Esophagus squamous epithelium (tissue), 5 donors: ENCODE measurements at places on chromosomes 12 and 14.

- DNase-seq = no peak
These were observed 1.4 kb downstream of the C14orf180 start for GRCh38 chr14:104580961-104581360.

GRCh38 chr12:20211541-20211940 lies 156.8 kb upstream of the PDE3A start:
- DNase-seq = no peak

DNA sequence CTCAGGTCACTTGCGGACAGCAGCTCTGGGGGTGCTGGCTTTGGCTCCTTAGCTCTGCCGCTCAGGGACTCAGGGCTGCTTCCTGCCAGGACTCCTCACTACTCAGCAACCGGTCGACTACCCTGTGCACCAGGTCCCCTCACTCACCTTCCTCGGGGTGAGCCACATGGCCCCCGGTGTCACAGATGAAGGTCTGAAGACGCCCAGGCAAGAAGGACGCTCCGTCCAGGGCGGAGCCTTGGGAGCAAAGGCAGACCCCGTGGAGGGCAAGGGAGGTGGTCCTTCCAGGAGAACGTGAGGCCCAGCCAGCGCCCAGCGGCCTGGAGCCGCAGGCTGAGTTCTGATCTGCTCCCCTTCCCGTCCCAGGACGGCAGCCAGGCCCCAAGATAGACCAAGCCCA lies 32.0 kb downstream of the SLC6A12 start:
- DNase-seq = no peak

DNA sequence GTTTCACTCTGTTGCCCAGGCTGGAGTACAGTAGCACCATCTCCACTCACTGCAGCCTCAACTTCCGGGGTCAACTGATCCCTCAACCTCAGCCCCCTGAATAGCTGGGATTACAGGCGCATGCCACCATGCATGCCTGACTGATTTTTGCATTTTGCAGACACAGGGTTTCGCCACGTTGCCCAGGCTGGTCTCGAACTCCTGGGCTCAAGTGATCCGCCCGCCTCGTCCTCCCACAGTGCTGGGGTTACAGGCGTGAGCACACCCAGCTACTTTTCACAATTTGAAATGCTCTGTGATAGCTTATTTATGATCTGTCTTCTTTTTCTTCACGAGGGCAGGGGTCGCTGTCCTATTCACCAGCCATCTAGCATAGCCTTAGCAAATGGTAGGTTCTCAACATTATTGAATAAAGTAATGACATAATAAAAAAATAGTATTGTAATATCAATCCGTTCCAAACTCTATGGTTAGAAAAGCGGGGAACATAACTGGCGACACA lies 477 bp upstream of the DDX47 start:
- no peak for DNase-seq

DNA sequence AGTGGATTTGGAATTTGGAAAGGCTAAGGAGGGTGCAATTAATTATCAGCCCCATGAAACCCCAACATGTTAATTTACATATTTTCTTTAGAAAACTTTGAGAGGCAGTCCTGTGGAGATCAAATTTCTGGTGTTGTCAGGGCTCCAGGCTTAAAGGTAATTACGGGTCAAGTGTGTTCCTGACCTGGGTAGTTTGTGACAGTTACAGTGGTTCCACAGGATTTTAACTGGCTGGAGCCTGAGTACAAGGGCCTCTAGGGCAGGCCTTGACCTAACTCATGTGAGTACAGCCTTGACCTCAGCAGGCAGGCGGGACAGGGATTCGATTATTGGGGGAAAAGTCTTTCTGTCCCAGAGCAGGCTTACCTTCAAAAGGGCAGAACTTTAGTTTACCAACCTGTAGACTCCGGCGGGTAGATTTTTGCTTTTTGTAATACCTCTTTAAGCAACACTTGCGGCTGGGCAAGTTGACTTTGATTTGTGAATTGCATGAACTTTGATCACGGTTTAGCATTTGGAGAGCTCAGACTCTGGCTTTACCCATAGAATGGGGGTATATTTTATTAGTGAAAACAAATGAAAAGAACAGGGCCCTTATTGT lies 8.4 kb upstream of the PPTC7 start:
- DNase-seq = no peak

DNA sequence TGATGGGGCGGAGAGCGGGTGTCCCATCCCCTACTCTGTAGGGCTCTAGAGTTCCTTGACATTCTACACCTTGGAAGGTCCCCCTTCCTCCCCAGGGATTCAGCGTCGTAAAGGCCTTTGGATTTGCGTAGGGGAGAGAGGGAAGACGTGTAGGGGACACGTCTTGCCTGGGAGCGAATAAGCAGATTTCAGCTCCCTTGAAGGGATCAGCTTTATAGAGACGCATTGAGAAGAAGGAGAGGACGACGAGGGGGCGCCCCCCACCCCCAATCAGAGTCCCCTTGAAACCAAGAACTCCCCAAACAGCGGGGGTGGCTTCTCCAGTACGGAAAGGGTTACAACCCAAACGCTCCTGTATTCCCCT lies 324 bp downstream of the CALCOCO1 start:
- DNase-seq = no peak

- DNase-seq = no peak
These were observed 81.5 kb downstream of the AEBP2 start for GRCh38 chr12:19520646-19521415.

DNA sequence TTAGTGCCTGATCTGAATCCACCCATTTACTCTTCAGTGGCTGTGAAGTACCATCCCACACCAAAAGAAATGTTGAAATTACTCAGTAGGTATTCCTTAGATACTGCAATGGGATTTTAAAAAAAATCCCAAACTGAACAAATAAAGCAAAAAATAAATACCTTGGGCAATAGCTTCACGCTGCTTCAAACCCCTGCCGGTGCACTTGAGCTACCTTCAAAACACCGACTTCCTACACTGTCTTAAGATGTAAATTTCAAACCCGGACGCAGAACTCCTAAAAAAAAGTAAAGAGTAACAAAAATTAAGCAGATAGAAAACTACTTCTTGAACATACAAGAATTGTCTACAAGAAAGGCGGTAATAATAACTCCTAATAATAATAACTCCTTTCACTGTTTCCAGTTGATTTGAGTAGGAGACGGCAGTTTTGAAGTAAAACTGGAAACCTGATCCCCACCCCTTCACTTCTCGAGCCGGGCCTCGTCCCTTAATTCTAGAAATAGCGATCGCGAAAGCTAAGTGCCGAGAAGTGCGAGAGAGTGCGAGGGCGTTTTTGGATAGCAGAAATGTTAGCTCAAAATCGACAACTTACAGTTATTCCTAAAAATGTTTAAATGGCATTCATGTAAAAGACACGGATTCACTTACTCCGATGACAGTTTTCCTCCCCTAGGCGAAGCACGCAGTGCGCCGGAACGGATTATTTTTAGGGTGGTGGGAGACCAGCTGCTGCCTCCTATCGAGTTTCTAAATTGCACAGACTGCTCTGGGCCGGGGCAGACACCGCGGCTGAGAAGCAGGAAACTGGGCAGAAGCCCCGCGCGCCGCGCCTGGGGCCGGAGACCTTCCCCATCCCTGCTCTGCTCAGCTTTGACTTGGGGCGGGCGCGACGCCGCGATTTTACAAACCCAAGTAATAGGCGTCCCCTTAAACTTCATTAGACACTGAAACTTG lies at the start of gene ABCC9:
Gene ABCC9, minus strand, starts transcription at position 878 of the 957 bp plus-strand sequence. CDS start 4,752 bp downstream, outside the sequence.
- DNase-seq = no peak

- DNase-seq = no peak
These were observed 6.0 kb downstream of the GPR132 start for GRCh38 chr14:105059035-105059924.

GRCh38 chr14:72801381-72801812 lies 92.5 kb downstream of the DPF3 start:
- no peak for DNase-seq

GRCh38 chr12:53338916-53339315 lies 2.8 kb upstream of the SP7 start:
- no peak for DNase-seq

DNA sequence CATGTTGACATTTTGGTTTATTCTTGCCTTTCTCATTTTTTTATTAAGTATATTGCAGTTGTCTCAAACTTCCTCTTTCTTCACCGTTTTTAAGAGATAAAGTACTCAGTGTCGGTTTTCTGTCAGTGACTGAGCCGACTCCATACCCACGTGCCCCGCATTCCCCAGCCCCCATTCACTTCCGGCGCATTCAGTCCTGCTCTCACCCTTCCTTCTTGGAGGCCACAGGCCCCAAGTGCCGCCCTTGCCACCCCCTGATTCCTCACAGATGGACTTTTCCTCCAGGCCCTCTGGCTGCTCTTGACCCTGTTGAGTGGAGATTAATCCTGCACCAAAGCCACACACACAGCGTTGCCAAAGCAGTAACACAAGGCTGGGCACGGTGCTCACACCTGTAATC lies 19.1 kb upstream of the DNAH10 start:
- DNase-seq = no peak

DNA sequence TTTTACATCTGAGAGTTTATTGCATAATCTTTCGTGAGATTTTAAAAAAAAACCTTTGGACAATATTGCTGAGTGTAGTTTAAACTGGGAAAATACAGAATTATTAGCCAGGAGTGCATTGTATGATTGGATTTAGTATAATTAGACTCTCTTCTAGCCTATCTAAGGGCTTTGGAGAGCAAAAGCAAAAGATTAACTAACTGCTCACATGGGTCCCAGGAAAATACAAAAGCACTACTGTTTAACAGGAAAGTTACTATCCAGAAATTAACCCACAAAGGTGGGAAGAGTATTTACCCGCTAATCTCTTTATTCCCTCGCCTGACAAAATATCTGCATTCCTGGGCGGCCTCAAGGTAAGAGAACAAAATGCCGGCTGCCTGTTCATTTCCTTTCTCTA lies 309.5 kb downstream of the ATXN7L3B start:
- DNase-seq = no peak

- no peak for DNase-seq
These were observed 4.5 kb downstream of the E2F7 start for GRCh38 chr12:77060883-77061240.

DNA sequence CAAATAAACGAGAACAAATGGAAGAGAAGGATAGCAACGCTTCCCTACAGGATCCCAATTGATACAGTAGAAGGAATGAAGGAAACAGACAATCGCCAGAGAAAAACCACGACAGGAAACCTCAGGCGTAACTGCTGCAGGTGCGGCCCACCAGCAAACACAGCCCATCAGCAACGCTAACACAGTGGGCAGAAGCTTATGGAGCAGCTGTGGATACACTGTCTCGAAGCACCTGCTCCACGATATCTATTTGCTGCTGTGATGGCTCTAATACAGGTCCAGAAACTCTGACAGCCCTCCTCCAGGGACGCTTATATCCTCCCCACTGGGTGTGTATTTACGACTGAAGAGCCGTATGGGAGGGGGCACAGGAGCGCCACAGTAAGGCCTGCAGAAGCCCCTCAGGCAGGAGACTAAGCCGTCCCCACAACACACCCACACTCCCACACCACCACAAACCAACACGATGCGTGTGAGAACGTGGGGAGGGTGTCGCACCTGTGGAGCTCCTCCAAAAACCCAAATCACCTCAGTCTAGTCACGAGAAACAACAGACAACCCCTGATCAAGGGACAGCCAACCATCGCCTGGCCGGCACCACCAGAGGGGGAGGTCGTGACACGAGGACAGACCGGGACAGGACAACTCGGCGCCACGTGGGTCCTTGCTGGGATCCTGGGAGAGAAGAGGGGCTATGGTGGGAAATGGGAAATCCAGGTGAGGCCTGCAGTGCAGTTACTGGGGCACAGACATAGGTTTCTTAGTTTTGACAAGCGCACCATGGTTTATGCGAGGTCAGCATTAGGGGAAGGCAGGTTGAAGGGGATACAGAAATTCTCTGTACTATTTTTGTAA lies 24.0 kb downstream of the POLE start:
- no peak for DNase-seq

DNA sequence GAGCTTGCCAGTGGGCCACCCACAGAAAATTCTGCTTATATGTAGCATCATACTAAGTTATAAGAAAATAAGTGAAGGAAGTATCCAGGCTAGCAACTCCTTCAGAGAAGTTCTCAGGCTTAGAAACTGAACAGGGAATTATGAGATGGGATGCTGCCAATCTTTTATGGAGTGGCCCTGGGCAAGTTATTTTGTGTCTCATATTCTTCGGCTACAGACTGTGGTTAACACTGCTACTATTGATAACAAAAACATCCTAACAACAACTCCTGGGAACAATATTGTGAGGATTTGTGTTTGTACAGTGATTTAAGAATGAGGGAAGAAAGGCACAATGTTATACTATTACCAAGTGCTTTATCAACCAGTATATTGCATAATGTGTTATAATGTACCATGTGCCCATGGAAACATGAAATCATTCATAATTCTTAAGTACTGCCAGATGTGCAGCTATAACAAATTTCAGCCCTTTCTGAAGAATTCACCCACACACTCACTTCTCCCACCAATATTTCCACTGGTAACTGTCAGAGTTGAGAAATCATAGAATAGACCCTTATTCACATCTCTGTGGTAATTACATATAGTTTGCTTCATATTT lies 113.3 kb upstream of the SOX5 start:
- DNase-seq = no peak
